ENCODE measurements at places on chromosomes 11 and 22.
A peak's percentile ranks its signal among the peaks of the same experiment; 100 is the strongest.

- peak; percentile 72 for DNase-seq
These were observed 4.3 kb upstream of the OSBPL5 start for GRCh38 chr11:3169255-3170043.

DNA sequence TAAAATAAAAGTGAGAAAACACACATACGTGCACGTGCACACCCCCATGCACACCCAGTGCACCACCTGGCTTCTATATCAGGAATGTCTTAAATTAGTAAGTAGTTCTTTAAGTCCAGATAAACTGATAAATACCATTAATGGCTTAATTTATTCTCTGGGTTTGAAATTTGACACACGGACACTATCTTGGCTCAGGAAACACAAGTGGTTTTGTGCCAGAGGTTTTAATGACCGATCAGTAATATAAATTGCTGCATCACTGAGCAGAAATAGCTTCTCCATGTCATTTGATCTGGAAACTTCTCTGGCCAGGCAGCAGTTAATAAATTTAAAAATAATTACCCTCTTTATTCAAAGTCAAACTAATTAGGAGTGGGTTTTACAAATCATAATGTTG, 101.5 kb upstream of the NNMT start:
- DNase-seq, result no peak

GRCh38 chr11:57434640-57435546, 8.0 kb upstream of the SLC43A3 start:
- DNase-seq, result peak; percentile 96

- DNase-seq, result no peak
These were observed 245.9 kb upstream of the ANO3 start for GRCh38 chr11:26086028-26086427.

DNA sequence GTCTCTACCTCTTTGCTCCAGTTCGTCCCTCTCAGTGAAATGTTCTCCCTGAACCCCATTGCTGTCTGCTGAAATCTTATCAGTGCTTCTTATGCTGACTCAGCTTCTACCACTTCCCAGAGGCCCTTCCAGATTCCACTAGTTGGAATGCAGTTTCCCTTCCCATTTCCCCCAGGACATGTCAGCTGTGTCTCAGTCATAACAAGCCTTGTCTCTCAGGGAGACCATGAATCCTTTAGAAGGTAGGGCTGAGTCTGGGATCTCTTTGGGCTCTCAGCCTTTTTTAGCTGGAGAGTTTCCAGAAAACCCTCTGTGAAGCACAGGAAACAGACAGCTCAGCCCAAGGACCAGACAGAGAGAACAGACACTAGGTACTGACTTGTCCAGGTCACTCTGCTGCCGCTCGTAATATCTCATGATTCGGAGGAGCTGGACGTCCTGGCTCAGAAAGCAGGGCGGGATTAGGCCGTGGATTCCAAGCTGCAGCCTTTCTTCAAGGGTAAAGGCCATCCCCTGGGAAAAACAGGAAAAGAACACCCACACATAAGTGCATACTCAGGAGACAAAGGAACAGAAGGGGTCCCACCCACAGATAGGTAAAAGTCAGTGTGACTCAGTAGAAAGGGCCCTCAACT, 113.0 kb downstream of the ME3 start:
- DNase-seq, result peak; percentile 79

DNA sequence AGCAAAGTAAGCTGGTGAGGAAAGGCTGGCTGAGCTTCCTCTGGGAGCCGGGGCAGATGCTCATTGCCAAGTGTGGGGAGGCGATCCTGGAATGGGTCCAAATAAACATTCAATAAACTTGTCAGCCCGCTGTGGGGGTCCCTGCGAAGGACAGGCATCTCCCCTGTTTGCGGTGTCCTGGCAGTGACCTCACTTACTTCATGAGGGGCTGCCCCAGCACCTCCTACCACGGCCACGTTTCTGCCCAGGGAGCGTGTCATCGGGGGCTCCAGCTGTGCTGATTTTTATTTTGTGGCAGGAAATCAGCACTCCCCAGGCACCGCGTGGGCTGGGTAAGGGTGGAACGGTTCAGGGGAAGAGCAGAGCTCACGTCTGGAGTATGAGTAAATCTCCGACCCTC, 493.9 kb upstream of the B3GAT1 start:
- DNase-seq, result no peak

GRCh38 chr11:104898685-104899013, 389 bp upstream of the CASP12 start:
- DNase-seq, result no peak

DNA sequence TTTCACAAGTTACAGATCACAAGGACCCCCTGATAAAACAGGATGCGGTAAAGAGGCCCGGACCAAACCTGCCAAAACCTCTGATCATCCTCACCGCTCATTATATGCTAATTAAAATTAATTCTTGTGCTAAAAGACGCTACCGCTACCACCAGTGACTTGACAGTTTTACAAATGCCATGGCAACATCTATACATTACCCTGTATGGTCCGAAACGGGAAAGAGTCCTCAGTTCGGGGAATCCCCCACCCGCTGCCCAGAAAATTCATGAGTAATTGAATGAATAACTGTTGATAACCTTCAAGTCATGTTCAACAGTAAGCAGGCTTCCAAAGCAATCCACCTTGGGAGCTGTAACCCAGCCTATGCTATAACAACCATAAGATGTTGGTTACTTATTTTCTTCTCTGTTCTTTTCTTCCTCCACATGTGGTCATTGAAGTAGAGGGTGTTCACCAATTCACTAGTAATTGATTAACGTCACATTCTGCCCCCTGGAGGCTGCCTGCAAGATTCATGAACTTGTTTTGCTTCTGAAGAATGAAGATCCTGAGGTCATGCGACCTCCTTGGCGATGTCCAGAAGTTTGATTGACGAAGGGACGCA, 20.6 kb downstream of the APOBEC3H start:
- DNase-seq, result peak; percentile 60

GRCh38 chr11:132430429-132431062, 1060.1 kb downstream of the NTM start:
- peak; percentile 54 for DNase-seq

Data from AG10803 (cell line).